ENCODE measurements at places on chromosomes 7 and 10.

DNA sequence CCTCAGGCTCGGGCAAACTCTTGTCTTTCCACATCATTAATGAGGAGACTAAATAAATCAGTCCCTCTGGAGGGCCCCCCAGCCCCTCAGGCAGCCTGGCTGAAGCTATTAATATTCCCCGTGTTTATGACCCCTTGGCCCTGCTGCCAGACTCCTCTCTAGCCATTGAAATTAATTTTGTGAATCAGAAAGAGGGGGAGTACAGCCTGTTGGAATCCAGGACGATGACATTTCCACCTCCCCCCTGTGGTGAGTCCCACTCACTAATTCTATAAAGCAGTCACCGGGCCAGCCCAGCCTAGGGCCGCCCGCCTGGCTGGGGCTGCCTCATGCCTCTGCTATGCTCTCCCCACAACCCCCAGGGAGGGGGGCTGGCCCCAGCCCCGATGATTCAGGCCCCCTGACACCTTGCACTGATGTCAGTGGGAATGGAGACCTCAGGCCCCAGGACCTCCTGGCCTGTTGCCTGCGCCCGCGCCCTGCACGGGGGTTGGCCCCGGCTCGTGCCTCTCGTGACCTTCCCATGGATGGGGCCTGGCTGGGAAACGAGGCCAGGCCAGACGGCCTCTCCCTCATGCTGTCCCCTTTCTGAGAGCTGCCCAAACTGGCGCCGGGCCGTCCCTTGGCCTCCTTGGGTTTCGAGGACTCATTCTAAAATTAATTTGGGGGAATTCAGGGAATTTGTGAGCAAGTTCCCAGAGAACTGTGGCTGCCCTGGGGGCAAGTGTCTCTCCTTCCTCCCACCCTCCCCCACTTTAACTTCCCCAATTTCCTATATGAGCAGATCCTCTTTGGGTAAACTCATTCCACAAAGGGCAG, 34.0 kb downstream of the TMEM270 start:
- no peak for DNase-seq

DNA sequence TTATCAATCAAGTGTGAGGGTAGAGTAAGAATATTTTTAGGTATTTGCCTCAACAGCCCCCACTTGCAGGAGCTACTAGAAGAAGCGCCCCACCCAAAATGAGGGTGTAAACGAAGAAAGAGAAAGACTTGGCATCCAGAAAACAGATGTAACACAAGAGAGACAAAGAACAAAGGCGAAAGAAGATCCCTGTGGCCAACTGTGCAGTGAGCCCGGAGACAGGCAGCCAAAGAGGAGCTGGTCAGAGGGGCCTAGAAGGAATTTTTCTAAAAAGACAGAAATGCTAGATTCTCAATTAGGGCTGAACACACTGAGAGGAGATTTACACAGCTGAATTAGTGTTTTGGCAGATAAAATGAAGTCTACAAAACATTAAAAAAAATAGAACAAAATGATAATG, 29.6 kb upstream of the EIF5AL1 start:
- no peak for DNase-seq

- no peak for DNase-seq
Observed at GRCh38 chr7:77679608-77680007, 16.7 kb upstream of the RSBN1L start.

DNA sequence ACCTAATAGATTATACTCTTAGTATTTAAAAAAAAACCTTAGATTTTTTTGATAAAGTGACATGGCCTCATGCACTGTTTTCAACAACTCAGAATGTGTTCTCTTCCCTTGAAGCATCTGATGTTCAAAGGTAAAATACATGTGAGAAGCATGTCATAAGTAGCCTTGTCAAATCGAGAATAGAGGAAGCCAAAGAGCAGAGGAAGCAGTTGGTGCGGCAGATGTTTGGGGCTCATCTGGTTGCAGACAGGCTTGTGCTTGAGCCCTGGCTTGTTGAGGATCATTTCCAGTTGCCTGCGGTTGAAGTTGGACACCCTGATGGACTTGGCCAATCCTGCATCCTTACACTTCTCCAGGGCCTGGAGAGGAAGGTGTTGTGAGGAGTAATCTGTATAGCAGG, 59.2 kb downstream of the AKR1E2 start:
- DNase-seq: no peak

DNA sequence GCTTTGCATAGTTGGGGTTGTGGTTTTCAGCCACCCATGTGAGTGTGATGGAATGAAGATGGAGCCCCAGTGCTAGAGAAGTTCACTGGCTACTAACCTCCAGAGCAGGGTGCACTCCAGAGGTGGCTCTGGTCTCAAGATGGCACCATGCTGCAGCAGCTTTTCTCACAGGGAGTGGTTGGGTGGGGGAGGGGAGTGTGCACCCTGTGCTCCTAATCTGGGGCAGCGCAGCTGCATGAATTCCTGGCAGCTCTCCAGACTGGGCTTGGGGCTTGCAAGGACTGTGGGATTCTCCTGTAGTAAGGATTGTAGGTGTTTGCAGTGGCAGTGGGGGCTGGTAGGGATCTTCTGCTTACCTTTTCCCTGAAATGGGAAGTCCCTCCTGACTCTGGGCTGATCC, 23.7 kb downstream of the PHTF2 start:
- no peak for DNase-seq

GRCh38 chr10:71600849-71601248, 118.7 kb downstream of the C10orf105 start:
- no peak for DNase-seq

DNA sequence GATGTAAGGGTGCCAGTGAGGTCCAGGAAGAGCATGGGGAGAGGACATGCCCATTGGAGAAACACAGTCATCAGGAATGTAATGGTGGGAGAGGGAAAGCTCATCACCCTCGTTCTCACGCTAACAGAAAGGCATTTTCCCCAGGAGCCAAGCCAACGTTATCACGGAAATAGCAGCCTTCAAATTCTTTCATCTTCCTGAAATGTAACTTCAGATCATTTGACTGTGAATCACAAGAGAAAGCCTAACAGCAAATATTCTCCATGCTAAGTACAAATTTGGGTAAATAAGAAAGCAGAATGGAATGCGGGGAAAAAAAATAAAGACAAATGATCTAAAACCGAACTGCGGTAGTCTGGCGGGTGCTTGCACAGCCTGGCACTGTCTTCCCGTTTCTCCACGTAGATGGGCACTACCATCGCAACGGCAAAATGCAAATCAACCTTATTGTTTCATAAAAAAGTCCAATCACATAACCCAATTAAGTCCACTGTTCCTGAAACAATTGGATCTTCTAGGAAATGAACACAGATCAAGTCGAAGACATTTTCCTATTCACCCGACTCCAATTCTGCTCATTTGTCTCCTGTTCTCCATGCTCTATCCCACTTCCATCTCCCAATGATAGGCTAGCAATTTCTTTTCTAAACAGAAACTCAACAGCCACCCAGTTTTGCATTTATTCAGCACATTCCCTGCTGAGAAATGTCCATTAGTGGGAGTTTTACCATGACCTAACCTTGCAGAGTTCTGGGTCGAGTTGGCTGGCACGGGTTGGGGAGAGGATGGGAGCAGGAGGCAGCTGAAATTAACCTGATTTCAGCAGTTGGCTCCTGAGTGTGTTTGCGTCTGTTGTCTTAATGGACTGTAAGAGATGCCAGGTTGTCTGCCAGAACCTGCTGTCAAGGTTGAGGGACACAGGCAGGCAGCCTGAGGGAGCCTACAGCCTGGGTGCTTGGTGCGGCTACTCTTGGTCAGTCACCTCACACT, 74.6 kb upstream of the FRMD4A start:
- DNase-seq: no peak

DNA sequence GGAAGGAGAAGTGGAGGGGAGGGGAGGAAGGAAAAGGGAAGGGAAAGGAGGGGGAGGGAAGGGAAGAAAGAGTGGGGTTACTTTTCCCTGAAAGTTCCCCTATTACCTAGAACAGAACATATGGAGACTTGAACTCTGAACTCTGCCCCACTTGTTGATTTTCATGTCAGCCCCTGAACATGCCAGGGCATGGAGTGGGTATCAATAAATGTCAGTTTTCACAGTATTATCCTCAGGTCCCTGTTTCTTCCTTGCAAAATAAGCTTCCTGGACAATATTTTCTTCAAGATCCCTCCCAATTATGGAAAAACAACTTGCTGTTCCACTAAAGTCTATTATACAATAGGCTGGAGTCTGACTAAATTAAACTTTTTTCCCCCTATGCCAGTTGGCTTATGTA, 46.9 kb upstream of the LYZL1 start:
- no peak for DNase-seq

- DNase-seq: no peak
Observed at GRCh38 chr7:94276795-94277194, 117.9 kb upstream of the COL1A2 start.

GRCh38 chr7:1253681-1254181, 21.1 kb downstream of the UNCX start:
- DNase-seq: no peak

- no peak for DNase-seq
Observed at GRCh38 chr7:151063212-151063561, 3.8 kb downstream of the SLC4A2 start.

DNA sequence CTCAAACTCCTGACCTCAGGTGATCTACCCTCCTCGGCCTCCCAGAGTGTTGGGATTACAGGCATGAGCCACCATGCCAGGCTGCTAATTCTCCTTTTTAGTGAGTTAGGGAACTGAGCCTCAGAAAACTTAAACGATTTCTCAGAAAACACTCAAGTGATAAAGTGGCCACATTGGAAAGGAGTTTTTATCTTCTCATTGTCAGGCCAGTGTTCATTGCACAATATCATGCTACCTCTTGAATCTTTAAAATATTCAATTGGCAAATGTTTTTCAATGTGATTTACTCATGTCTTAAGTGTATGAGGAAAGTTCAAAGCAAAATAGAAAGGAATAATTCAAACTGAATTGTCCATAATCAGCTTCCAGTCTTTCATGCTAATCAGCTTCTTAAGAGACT, 80.7 kb downstream of the ITGB8 start:
- no peak for DNase-seq

GRCh38 chr7:132123773-132124172, 452.5 kb downstream of the PLXNA4 start:
- DNase-seq: no peak

DNA sequence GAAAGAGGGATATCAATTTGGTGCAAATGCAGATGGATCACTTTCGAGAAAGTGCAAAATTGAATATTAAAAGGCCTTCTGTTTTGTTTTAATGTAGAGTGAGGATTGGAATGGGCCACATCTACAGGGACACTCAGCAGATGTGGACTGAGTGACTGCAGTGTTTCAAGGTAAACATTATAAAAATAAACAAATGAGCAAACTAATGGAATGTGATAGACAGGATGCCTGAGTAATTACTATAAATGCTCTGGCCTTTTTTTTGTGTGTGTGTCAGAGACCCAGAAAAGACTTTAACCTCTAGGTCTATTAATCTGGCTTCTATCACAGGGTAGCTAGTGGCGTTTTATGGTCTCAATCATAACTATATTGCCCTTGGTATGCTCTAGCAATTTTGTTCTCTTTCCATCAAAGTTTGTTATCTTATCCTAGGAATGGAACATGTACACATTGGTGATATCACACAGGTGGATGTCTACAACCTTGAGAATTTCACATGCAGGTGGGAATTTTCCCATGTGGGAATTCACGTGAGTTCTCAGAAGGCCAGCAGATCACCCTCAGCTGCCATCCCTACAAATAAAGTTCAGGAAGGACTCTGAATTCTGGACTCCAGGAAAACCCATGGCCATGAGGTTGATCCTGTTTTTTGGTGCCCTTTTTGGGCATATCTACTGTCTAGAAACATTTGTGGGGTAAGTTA, at the start of gene CPA2:
Gene CPA2, plus strand, starts transcription at position 606 of the 703 bp plus-strand sequence. Its CDS starts 19 bp downstream, at position 625.
- no peak for DNase-seq

DNA sequence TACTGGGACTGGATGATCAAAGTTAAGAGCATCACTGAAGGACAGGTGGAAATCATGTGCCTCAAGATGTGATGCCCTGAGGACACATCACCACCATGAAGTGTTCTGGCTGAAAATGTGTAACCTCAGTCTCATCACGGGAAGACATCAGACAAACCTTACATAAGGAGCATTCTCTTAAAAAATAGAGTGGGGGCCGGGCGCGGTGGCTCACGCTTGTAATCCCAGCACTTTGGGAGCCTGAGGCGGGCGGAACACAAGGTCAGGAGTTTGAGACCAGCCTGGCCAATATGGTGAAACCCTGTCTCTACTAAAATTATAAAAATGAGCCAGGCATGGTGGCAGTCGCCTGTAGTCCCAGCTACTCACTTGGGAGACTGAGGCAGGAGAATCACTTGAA, 65.6 kb downstream of the LOXL4 start:
- no peak for DNase-seq

DNA sequence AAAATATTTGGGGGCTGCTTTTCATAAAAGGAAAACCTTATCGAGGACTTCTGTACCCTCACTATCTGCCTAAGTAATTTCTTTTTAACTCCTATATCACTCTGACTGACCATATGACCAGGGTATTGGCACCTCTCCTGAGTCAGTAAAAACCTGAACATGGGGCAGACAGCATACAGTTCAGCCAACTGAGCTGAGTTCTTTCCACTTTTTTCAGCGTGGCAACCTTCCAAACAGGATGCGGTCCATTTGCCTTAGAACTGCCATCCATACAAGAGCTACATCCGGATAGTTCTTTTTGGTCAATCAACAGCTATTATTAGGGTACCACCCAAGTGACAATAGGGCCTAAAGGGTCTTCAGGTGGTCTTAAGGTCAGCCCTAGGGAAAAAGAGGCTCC, 122.6 kb downstream of the MARCHF5 start:
- no peak for DNase-seq

DNA sequence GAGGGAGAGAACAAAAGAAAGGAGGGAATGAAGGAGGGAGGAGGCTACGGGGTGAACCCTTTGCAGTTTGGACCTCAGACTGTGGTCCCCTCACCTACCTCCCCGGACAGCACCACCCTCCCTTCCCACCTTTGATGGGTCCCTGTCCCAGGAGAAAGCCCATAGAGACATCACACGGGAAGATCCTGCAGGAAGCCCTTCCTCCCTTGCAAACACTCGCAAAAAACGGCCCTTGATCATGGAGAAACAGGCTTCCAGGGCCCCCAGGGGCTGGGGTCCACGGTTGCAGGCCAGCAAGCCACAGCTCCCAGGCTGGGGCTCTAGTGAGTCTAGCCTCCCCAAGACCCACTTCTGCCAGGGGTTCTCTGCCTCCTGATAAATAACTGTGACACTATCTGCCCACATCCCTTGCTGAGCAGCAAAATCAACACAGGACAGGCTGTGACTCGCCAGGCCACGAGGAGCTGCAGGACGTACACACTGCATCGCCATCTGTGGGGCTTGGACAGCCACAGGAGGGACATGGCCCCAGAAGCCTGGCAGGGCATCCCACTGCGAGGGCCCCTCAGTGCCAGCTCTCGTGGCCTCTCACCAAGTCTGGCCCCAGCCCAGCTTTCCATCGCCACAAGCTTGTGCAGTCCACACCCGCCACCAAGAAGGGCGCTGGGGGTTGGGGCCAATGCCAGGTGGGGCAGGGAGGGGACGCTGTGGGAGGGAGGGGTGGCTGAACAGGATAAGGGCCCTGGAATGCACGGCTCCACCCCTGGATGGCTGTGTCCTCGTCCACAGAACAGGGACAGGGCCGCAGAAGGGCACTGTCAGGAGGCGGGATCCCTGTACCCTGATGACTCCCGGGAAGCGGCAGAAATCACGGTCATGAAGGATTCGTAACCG, 34.2 kb downstream of the PDGFA start:
- DNase-seq: no peak

- DNase-seq: no peak
Observed at GRCh38 chr10:121368347-121369025, 229.8 kb downstream of the FGFR2 start.

GRCh38 chr7:36526863-36527548, 137.3 kb downstream of the ANLN start:
- no peak for DNase-seq

GRCh38 chr10:122254831-122255230, 16.3 kb upstream of the BTBD16 start:
- DNase-seq: no peak

Measured in esophagus squamous epithelium (tissue), 5 donors.